Esophagus mucosa (tissue), 1 donor: ENCODE measurements at places on chromosomes 13 and 19. TPM values are rescaled to one million over a fixed set of nuclear protein-coding genes. Genes with fewer than 3 reads are reported as not detected.

Gene MISP3
- 3.4 TPM for total RNA-seq

Gene EID2B
- total RNA-seq: 0.20 TPM

DNA sequence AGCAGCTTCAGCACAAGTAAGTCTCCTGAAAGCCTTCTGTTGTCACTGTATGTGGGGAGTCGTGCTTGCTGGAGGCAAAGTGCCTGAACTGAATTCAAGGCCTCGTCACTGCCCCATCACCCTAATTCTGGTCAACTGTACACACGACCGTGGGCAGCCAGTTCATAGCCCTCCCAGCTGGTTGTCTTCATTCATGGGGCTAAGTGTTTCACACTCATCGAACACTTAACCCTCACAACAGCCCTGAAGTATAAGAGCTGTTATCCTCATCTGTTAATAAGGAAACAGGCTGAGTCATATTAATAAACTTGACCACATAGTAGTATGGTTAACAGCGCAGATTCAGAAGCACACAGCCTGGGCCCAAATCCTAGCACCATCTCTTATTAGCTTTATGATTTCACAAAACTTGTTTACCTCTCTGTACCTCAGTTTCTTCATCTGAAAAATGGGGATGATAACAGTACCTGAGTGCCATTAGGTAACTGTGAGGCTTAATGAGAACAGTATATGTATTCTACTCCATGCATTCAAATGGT lies 66.7 kb downstream of the CDADC1 start:
- no peak for ATAC-seq

GRCh38 chr19:15015946-15016542 lies 33.2 kb upstream of the CASP14 start:
- no peak for ATAC-seq

GRCh38 chr19:48853483-48853882 lies 14.9 kb downstream of the PLEKHA4 start:
- ATAC-seq: peak; percentile 32

GRCh38 chr19:48473161-48473966 lies 4.2 kb downstream of the CYTH2 start:
- ATAC-seq: no peak

DNA sequence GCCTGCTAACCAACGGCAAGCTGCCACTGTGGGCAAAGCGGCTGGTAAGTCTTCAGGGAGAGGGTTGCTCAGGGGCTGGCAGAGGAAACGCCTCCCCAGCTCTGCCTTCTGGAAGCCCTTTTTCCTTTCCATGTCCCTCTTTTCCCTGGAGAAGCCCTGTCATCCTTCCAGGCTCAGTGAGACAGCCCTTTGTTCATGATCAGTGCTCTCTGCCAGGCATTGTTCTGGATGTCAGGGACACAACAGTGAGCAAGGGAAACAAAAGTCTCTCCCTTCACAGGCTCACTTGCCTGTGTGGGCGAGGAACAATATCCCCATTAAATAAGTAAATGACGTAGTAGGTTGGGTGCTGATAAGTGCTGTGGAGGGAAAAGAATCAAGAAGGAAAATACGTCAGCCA lies 13.9 kb upstream of the OVOL3 start:
- no peak for ATAC-seq
